ENCODE measurements at places on chromosomes 12 and 14. TPM values are rescaled to one million over a fixed set of nuclear protein-coding genes. Genes with fewer than 3 reads are reported as not detected.
A peak's percentile ranks its signal among the peaks of the same experiment; 100 is the strongest.

- no peak for DNase-seq
Measured at GRCh38 chr14:23430723-23431085, 4.8 kb downstream of the MYH7 start.

The SMOC1 gene
- total RNA-seq = 2.1 TPM

- DNase-seq = no peak
Measured at GRCh38 chr14:45716572-45716971, 463.6 kb upstream of the MIS18BP1 start.

DNA sequence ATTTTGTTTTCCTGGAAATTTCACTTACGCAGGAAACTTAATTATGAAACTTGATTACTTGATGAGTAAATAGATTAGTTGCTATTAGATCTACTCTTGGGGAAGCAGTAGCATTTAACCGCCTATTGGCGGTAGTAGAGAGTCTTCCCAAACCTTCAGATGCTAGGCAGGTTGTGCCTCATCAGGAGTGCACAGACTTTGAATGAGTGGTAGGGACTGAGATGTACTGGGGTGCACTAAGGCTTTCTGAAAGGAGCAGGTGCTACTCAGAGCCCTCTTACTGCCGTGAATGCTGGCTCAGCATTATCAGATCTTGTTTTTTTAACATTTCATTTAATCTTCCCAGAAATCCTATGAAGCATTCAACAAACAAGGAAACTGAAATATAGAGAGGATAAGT lies 7.7 kb downstream of the GATC start:
- DNase-seq = no peak

DNA sequence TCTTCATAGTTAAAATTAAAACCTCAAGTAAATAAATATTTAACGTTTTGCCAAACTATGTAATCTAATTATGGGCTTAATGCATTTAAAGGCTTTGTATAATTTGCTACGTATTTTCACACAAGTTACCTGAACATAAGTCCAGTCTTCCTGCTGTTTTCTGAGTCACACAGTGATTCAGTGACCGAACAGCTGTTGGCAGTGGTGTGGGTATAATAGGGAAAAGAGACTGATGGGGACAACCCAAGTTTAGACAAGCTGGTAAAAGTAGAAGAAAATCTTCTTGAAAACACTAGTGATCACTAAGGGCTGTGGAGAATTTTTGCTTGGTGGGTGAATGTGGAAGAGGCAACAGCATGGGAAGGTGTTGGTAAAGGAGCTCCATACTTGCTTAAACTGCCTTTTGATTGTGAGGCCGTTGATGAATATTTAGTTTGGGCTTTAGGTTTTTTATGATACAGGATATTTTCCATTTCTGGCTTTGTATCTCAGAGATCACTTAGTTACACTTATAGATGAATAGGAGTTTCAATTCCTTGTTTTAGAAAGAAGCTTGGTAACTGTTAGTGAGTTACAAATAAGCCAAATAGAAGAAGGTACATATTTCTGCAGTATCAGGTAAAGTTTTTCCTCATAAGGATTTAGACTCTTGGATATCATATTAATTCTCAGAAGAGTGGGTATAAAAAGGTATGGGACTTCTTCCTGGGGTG lies 23.9 kb downstream of the LRRK2 start:
- DNase-seq = no peak

DNA sequence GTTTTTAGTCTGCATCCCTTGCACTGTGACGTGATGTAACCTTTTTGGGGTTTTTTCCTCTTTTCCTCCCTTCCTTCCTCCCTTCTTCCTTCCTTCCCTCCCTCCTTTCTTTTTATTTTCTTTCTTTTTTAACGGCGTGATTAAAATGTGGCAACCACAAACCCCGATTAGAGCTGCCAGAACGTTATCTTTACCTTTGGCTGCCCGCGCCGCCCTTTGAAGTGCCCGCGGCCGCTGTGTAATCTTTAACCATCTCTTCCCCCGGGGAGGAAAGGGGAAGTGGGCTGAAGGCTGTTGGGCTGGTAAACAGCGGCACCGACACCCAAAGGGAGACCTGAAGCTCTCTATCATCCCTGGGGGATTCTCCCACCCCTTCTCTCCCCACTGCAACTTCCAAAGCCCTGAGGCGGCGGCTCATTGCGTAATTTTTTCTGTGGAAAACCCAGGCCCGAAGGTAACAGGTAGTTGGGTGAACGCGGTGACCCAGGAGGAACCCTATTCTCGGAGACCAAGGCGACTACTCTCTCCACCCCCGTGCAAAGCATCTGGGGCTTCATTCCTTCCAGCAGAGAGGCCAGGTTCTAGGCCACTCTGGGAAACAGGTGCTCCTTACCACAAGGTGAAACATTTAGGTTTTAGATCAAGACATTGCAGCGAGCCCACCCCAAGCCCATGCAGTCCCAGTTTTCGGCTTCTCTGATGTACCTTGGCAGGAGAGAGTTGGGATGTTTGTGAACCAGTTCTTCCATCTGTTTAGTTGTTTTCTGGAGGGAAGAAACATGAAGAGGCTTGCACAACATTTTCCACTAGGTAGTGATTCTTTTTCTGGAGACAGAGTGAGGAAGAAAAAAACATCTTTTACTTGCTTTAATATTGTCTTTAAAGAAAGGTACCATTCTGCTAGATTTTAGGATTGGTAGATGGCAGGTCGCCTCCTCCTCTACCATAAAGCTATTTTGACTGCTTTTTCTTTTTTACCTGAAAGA lies 1.5 kb downstream of the LGR5 start:
- DNase-seq = no peak

- DNase-seq = no peak
Measured at GRCh38 chr14:67270145-67270753, 29.0 kb downstream of the PALS1 start.

- DNase-seq = no peak
Measured at GRCh38 chr14:94313991-94314655, 9.0 kb downstream of the SERPINA6 start.

GRCh38 chr12:99035803-99036202 lies 390.7 kb downstream of the APAF1 start:
- no peak for DNase-seq

DNA sequence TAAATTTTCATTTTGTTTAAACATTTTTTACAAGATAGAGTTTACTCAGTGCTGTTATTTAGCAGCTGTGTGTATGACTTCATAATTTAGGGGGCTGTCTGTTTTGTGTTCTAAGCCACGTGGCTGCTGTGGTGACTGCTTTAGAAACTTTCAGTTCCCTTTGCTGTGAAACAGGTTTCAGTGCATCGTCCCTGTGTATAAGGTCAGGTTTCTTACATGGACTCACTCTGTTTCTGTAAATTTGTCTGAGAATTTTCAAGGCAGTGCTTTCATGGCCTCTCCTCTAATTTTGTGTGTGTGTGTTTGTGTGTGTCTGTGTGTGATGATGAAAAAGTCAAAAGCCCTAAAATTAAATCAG lies 32.4 kb downstream of the BICD1 start:
- DNase-seq = no peak

- DNase-seq = peak; percentile 50
Measured at GRCh38 chr12:119412811-119413794, 78.6 kb downstream of the CCDC60 start.

- no peak for DNase-seq
Measured at GRCh38 chr12:51538149-51538548, 52.9 kb upstream of the SCN8A start.

DNA sequence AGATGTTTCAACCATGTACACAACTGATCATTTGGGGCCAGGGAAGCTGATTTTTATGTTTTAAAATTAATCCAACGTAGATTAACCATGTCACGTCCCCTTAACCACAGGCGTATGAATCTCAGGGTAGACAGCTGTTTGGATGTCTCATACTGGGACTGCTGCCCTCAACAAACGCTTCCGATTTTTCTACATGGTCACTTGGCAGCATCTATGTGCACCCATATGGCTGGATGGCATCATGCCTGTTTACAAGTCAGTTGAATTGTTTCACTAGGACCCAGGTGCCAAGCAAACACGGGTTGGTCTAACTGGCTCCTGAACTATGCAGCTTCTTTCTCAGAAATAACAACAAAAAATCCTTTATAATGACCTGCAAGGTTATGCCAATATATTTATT lies 393.8 kb downstream of the NPAS3 start:
- DNase-seq = no peak

The ENDOU gene
- total RNA-seq = 0.28 TPM

DNA sequence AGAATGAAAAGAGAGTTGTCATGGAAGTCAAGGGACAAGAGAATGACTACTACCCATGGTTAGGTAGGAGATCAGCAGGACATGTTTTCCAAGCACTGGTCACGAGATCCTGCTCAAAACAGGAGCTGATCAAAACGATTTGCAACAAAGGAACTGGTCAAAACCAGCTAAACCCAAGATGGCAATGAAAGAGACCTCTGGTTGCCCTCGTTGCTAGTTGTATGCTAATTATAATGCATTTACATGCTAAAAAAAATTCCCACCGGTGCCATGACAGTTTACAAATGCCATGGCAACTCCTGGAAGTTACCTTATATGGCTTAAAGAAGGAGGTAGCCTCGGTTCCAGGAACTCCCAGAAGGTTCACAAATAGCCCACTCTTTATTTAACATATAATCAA lies 95.0 kb upstream of the OTX2 start:
- DNase-seq = no peak

DNA sequence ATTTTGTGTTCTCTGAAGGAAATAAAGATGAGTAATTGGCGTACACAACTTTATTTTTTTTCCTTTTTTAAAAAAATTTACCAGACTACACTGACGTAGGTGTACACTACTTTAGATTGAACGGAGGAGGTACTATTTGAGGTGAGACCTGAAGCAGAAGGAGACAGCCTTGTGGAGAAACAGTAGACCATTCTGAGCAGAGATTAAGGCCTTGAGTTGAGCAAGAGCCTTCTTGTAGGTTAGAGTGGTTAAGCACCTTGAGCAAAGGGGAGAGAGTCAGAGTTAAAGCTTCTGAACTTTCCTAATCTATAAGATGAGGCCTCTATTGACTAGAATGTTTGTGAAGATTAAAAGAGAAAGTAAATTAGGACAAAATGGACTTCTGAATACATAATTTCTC lies 2.5 kb downstream of the LEMD3 start:
- DNase-seq = no peak

DNA sequence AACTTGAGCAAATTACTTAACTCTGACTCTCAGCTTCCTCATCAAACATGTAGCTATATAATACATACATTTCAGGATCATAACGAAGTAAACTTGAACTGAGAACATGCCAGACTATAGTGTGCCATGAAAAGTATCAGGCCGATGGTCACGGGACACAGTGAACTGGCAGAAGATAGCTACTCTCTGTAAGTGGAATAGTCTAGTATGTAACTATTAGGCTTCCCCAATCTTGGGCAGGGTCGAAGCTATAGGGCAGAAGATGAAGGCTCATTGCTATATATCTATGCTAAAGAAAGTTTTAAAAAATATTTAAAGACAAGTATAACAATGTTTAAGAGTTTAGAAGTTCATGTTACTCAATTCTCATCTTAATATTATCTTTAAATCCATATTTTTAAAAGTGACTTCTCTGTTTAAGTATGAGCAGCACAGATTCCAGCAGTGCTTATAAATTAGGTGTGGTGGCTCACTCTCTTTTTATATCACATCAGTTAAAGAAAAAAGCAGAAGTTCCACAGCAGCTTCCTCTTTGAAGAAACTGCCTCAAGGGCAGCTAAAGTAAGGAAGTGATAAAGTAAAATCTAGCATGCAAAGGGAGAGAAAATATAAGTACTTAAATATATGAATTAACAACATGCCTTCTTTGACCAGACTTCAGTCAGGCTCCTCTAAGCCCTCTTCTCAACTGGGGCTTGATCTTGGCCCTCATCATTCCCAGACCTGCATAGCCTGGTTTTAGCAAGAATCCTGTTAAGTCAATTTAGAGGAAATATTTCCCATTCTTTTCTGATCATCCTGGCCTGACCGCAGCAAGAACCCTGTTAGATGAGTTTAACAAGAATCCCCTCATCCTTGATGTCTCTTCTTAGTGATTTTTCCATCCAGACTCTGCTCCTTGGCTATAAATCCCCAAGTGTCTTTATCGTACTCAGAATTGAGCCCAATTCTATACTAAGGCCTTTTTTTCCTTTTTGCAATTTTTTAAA lies 8.4 kb upstream of the GLIPR1 start:
- DNase-seq = no peak

The LGR5 gene
- 34.5 TPM for total RNA-seq

DNA sequence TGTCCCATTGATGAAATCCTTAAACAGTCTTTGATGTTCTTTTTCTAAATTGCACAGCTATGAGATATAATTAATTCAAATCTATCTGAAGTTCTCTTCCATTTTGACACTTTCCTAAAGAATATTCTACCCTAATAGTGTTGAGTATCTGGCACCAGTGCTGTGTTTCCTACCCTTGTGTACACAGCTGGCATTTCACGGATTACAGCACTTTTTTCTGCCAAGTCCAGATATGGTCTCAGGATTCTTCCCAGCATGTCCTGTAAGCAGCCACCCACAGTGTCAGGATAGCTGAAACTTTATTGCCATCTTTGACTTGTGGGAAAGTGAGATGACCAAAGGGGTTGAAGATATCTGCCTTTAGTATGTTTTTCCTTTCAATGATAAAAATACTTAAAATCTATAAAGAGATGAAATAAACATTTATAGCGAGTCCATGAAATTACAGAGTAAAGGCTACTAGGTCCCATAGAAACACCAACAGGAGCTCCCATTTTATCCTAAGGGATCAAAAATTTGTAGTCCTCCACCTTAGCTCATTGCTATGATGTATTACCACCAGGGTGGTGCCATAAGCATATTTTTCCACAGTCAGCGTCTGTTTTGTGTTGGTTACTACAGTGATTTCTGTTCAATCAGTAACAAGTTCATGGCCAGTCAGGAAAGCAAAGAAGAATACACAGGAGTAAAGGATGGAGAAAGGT lies 96.7 kb downstream of the TRHDE start:
- no peak for DNase-seq

DNA sequence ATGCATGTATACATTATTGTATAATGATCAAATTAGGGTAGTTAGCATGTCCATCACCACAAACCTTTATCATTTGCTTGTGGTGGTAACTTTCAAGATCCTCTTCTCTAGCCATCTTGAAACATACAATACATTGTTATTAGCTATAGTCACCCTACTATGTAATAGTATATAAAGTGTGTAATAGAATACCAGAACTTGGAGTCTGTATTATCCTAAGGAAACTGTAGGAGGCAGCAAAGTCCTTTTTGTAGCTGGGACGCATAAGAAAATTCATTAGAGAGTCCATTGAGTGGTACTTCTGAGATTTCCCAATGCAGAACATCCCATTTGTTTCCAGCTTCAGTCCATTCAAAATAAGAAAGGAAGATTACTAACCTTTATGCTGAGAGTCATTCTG lies 325.9 kb upstream of the LRFN5 start:
- DNase-seq = no peak

The TROAP gene
- total RNA-seq = 1.8 TPM

The CYP46A1 gene
- 2.4 TPM for total RNA-seq

The SOAT2 gene
- total RNA-seq = not detected

The GCN1 gene
- 76.2 TPM for total RNA-seq

GRCh38 chr12:69334158-69334557 lies 14.0 kb upstream of the LYZ start:
- no peak for DNase-seq

The KLRC3 gene
- total RNA-seq = not detected

DNA sequence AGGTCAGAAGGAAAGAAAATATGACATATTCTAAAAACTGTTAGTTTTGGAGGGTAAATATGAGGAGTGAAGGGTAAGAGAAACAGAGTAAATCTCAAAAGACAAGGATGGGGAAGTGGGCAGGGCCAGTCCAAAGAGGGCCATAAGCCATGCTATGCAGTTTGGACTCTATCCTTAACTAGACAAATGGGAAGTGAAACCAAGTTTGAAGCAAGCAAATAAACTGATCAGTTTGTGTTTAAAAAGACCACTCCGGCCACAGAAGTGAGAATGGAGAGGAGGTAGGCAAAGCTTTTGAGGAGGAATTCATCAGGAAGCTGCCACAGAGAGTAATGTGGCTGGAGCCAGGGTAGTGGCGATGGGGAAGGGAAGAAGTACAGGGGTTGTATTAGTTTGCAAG lies 37.5 kb upstream of the DAAM1 start:
- no peak for DNase-seq
